ENCODE measurements at places on chromosomes 1 and 21. TPM values are rescaled to one million over a fixed set of nuclear protein-coding genes. Genes with fewer than 3 reads are reported as not detected.

The SNX7 gene
- 24.9 TPM for total RNA-seq

The DDR2 gene
- 0.37 TPM for total RNA-seq

The SF3B4 gene
- 137 TPM for total RNA-seq

The GLIS1 gene
- total RNA-seq: 0.08 TPM

The DMBX1 gene
- total RNA-seq: 0.68 TPM

The RBP7 gene
- total RNA-seq: 5.2 TPM

The NIPAL3 gene
- total RNA-seq: 6.8 TPM

The AUNIP gene
- 8.0 TPM for total RNA-seq

The FTCD gene
- 0.12 TPM for total RNA-seq

The PYHIN1 gene
- not detected for total RNA-seq

The IFNAR1 gene
- total RNA-seq: 16.6 TPM

The KCNQ4 gene
- total RNA-seq: 0.18 TPM

The KRTAP13-2 gene
- not detected for total RNA-seq

The AADACL3 gene
- not detected for total RNA-seq

The CSF3R gene
- not detected for total RNA-seq

The ARL8A gene
- 42.3 TPM for total RNA-seq

The KRTAP12-2 gene
- not detected for total RNA-seq

The CTH gene
- total RNA-seq: 1.5 TPM

The PAQR6 gene
- total RNA-seq: 4.9 TPM

The FDPS gene
- 160 TPM for total RNA-seq

The PRKCZ gene
- total RNA-seq: 10.1 TPM

The OR2M3 gene
- not detected for total RNA-seq

The ZNF695 gene
- 2.9 TPM for total RNA-seq

The TAS1R1 gene
- total RNA-seq: not detected

The MX2 gene
- 0.06 TPM for total RNA-seq

The BCL2L15 gene
- total RNA-seq: 0.59 TPM

The ERG gene
- not detected for total RNA-seq

The CCDC17 gene
- total RNA-seq: 0.48 TPM

The EPHA2 gene
- 153 TPM for total RNA-seq

The TRIM58 gene
- total RNA-seq: not detected

The FGR gene
- not detected for total RNA-seq

The PDC gene
- not detected for total RNA-seq

The INSRR gene
- not detected for total RNA-seq

The SH2D1B gene
- 0.08 TPM for total RNA-seq

The KIAA1614 gene
- 0.89 TPM for total RNA-seq

The BRDT gene
- not detected for total RNA-seq

The PBX1 gene
- total RNA-seq: 23.1 TPM

The NR1I3 gene
- total RNA-seq: 0.15 TPM

The LRRC71 gene
- total RNA-seq: 0.21 TPM

The NKAIN1 gene
- 0.99 TPM for total RNA-seq

The SPATA46 gene
- not detected for total RNA-seq

The KRTAP19-4 gene
- total RNA-seq: not detected

The FCRL2 gene
- total RNA-seq: not detected

The DYNLT4 gene
- total RNA-seq: 0.32 TPM

The HPDL gene
- 5.0 TPM for total RNA-seq

Measured in A549 treated with CORT108297 at 1 μM for 4 hours (cell line).